Mesothelial cell of epicardium (in vitro differentiated cells): ENCODE measurements at places on chromosomes 16 and 17.
A peak's percentile ranks its signal among the peaks of the same experiment; 100 is the strongest.

GRCh38 chr16:75502916-75503605 is 7.8 kb upstream of the CHST6 start:
- DNase-seq = no peak

DNA sequence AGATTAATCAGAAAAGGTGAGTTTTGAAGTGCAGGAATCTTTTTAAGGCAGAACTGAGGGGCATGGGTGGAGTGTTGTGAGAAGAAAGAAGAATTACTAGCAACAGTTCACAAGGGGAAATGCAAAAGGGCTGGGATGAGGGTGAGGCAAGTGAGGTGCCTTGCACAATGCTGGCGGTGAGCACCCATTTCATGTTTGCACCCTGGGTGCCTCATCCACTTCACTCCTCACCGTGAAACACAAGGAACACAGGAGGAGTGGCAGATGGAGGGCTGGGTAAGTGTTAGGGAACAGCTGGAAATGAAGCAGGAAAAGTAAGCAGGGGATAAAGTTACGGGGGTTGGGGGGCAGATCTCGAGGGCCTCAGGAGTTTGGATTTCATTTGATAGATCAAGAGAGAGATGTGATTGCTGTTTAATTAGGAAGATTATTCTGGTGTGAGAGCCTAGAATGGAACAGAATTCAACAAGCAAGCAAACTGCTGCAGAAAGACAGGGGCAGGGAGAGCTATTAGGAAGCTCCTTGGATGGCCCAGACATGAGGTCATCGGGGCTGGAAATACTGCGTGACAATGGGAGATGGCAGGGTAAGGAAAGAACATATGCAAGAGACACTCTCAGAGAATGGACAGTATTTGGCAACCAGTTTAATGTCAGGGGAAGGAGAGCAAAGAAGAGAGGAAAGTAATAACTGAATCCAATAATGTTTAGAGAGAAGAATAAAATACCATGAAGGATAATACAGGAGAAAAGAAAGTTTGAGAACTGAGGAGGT is 8.3 kb upstream of the HEATR6 start:
- no peak for DNase-seq

- DNase-seq = no peak
Observed at GRCh38 chr16:24920568-24920967, 74.8 kb downstream of the SLC5A11 start.

DNA sequence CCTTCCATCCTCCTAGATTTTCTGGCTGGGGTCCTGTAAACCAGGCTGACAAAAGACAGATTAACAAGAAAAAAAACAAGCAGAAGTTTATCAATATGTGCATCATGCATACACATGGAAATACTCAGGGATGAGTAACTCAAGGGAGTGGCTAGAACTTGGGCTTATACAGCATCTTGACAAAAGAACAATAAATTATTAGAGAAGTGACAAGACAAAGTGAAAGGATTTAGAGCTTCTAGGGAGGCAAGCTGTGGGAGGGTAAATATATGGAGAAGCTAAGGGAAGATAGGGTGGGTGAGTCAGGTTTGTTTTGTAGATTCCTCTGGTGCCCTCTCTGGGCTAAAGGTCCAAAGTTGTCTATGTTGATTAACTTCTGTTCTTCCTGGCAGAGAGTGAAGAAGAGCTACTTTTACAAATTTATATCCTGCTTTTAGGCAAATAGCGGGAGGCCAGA is 48.0 kb upstream of the NDRG4 start:
- no peak for DNase-seq

DNA sequence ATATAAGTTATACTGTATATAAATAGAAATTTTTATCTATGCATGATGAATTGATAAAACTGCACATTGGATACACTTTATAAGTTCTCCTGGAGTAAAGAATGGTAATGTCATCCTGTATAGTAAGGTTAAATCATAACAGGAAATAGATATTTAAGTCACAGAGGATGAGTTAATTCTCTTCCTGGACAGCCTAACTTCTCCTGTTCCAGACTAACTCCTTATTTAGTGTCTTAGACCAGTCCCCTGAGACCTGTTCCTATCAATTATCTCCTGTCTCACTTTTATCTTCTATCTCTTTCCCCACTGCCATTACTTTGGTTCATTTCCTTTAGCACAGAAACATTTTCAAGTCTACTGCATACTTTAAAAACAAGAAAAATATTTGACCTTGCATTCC is 46.5 kb downstream of the SSH2 start:
- no peak for DNase-seq

DNA sequence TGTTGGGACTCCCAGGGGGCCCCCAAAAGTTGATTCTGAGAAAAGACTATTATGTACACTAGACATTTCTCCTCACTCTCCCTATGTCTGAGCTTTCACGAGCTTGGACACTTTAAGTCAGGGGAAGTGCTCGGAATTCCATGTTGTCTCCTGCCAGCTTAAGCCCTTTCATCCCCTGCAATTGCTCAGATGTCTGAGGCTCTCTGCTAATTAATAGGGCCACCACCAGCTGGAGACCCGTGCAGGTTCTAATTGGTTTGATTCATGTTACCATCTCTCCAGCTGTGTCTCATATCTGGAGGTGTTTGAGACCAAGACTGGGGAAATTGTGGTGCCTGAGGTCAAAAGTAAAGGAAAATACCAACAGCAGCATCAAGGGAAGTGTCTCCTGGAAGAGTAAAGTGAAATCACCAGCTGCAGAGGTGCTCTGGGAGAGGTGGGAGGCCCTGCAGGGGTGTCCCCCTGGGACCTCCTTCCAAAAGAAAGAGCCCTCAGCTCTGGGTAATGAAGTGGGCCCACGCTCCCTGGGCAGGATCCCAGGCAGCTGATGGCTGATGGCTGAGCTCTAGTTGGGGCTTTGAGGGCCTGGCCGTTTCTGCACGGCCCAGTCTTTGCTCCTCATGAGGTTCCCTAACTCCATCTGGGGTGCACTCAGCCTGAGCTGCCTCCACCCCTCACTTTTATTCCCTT is 5.8 kb upstream of the UTS2R start:
- no peak for DNase-seq

DNA sequence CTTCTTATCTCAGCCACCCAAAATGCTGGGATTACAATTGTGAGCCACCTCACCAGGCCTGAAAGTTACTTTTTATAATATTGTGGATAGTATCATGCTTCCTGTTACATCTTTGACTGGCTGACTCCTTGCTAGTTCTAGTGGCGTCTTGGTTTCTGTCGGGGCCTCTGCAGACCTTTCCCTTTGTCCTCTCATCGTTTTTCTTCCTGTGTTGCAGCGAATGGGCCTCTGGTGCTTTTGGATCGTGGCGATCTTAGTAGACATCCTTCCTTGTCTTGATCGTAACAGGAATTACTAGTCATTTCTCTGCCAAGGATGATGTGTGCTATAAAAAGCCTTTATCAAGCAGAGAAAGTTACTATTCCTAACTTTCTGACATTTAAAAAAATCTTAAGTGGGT is 20.8 kb downstream of the ASPSCR1 start:
- no peak for DNase-seq

DNA sequence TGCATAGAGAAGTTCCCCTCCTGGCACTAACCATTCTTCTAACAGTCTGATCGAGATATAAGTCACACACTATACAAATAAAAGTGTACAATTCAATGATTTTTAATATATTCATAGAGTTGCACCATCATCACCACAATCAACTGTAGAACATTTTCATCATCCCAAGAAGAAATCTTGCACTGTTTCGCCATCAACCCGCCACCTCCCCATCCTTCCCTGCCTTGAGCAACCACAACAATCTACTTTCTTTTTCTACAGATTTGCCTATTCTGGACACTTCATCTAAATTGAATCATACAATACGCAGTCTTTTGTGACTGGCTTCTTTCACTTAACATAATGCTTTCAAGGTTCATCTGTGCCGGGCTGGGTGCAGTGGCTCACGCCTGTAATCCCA is 33.0 kb upstream of the GUCY2D start:
- no peak for DNase-seq

DNA sequence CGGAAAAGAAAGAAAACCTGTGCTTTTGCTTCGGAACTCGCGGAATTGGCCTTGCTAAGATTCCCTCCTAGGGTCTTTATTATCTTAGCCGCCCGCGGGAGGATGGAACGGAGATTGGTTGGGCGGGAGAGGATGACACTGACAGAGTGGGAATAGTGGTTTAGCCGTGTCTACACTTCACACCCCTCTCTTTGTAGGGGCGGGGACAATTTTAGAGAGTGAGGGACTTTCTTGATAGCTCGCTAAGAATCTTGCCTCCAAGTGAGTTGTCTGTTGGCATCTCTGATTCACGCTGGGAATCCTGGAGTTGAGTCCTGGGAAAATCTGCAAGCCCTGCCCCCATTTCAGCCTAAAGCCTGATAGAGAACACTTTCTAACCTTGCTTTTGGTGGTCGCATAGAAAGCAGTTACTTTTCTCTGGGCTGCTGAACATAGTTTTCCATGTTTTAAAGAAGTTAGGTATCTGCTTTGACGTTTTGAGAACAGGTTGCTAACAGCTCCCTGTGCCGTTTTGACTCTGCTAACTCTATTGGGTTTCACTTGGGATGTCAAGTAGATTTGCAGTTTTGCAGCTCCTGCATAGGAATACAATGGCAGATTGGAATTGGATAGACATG is 697 bp downstream of the NOL11 start:
- no peak for DNase-seq

- no peak for DNase-seq
Observed at GRCh38 chr17:69523244-69523861, 108.9 kb downstream of the MAP2K6 start.

DNA sequence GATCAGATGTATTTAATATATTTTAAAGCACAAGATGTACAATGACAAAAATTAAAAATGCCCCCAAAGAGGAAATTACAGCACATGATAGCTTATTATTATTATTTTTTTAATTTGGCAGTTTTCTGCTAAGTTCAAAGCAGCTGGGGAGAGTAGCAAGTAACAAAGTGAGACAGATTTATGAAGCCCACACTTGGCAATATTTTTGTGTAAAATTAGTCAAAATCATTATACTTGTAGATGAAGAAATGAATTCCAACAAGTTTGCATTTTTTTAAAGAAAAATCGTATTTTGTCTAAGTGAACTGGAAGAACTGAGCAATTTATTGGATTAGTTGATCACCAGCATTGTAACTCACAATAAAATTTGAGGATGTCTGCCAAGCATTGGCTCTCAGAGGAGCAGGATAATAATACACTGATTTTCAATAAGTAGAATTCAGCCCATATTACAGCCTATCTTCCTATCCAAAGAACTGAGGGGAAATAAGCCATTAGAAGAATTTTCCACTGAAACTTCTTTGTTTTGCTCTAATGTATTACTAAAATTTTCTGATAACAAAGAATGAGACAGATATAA is 215.6 kb downstream of the MAP2K6 start:
- no peak for DNase-seq

DNA sequence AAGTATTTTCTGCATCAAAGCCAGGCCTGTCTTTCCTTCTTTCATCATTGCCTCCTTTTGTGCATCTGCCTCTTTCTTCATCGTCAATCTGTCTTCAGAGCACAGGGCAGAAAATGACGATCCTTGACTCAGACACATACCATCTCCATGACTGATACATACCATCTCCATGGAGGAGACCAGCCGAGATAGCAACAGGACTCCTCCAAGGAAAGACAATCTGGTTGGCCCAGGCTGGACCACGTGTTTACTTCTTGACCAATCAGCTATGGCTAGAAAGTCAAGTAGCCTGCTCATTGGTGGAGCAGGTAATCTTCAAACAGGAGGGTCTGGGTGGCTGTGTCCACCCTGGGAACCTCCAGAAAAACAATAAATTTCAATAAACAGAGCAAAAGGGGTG is 164.6 kb downstream of the CPPED1 start:
- DNase-seq = no peak

DNA sequence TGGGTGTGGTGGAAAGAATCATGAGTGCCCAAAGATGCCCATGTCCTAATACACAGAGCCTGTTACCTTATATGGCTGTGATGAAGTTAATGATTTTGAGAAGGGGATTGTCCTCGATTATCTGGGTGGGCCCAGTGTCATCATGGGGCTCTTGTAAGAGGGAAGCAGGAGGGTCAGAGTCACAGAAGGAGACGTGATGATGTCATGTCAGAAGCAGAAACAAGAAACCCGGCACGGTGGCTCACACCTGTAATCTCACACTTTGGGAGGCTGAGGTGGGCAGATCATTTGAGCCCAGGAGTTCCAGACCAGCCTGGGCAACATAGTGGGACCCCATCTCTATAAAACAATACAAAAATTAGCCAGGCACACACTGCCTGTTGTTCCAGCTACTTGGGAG is 55.2 kb upstream of the MGAT5B start:
- no peak for DNase-seq

DNA sequence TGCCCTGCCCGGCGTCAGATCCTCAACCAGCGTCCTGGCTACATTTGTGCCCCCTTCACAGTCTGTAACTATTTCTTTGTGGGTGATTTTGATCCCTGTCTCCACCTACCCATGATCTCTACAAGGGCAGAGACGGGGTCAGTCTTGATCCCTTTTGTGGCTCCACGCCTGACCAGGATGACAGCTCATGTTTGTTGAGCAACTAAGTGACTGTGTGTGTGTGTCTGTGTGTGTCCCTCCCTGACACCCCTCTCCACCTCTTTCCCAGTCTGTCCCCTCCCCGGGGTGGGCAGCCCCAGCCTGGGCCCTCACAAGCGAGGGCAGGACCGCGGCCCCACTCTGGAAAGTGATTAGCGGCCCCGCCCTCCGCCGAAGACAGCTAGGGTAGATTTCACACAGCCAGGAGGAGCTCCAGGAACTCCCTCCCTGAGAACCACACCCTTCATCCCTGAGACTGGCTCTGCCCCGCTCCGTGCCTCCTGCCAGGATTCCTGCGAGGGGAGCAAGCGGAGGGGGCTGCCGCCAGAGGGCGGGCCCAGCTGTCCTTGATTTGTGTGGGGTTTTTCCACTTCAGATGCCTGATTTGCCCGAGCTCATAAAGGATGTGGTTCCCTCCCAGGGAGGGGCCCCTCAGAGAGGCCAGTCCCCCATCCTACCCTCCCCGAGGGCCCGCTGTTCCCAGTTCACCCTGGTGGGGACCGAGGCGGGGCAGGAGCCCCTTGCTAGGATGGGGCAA is 5.3 kb upstream of the HS3ST6 start:
- DNase-seq = peak; percentile 64

DNA sequence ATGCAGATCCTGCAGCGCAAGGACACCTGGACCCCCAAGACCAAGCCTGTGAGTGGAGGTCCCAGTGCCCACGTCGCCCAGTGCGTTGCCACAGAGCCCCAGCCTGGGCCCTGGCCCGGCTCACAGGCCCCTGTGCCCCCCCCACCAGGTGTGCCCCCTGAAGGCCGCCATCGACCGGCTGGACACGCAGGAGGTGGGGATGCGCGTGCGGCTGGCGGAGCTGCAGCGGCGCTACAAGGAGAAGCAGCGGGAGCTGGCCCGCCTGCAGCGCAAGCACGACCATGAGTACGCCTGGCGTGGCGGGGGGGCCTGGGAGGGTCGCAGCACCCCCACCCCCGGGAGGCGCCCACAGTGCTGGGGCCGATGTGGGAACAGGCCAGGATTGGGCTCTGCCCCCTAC is 56.6 kb downstream of the BAHCC1 start:
- no peak for DNase-seq
